Stimulated activated CD8-positive, alpha-beta memory T cell treated with anti-CD3 and anti-CD28 coated beads, Interleukin-7, amount 100 ng/mL, for 4 hours (primary cell): ENCODE measurements at places on chromosomes 3 and 15.

DNA sequence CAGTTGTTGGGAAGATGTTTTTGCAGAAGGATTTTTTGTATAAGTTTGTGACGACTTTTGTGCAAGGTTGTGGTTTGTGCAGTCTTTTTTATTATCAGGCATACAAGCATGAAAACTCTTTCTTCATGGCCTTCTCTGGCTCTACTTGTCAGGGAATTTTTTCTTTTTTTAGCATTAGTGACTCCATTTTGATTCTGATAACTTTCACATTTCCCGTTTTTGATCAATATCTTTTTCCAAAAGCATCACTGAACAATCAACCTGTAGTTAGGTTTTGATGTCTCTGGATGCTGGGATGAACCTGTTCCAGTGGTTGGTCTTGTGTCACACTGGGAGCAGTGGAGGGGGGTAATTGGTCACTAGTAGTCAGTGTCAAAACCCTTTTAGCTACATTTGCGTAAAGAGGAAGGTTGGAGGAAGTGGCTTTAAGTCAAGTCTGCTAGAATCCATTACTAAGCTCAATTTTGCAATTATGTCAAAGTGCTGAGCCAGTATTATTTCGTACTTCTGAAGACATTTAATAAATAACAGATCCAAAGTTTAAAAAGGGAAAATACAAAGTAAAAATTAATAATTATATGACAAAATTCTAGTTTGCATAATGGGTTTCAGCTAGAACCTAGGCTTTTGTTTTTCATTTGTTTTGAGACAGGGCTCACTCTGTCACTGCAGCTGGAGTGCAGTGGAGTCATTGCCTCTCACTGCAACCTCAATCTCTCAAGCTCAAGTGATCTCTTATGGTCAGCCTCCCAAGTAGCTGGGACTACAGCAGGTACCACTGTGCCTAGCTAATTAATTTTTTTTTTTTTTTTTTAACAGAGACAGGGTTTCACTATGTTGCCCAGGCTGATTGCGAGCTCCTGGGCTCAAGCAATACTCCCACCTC is 18.8 kb upstream of the CFAP161 start:
- DNase-seq = no peak

DNA sequence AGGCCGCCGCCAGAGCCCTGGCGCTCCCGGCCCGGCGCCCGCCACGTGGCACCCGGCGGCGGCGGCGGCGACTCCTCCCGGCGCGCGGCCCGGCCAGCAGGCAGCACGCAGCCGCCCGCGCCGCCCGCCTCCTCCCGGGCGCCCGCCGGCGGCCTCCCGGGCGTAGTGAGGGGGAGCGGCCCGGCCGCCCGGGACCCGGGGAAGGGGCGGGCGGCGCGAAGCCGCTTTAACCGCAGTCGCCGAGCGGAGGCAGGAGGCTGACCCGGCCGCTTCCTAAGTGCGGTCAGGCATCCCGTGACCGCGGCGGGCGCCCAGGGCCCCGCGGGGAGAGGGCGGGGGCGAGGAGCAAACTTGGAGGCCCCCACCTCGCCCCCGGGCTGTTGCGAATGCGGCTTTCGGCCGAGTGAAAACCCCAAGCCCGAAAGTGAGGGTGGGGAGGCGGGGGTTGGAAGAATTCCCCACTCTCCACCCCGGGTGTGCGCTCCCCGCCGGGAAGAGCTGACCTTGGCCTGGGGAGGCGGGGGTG is 1.7 kb upstream of the HES1 start:
- no peak for DNase-seq

- DNase-seq = no peak
These were observed 2.1 kb upstream of the IQSEC1 start for GRCh38 chr3:13075318-13075717.

- DNase-seq = no peak
These were observed 79.5 kb upstream of the EIF1B start for GRCh38 chr3:40229963-40230362.
